Stimulated activated CD4-positive, alpha-beta T cell treated with anti-CD3 and anti-CD28 coated beads, Interleukin-1b, Interleukin-23, amount 100 ng/mL, for 1 hour (primary cell): ENCODE measurements at places on chromosomes 2 and 18.

DNA sequence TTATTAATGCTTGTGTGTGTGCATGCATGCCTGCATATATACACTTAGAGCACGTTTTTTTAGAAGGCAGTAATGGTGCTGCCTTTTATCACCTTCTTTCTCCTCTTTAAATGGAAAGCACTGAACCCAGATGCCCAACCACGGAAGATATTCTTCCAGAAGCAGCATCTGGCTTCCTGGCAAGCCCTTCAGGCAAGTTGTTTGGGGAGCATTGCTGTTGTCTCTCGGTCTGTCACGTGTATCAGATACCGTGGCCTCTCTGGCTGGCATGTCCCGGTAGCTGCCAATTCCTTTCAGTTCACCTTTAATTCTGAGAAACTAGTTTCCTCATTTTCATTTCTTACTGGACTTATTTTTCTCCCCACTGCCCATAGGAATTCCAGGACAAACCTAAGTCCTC, 587.8 kb downstream of the ARHGAP15 start:
- no peak for DNase-seq

GRCh38 chr2:147607379-147607778, 237.4 kb upstream of the ACVR2A start:
- DNase-seq: no peak

- no peak for DNase-seq
These were observed 40.6 kb upstream of the TMEM247 start for GRCh38 chr2:46438794-46439193.

- DNase-seq: no peak
These were observed 22.2 kb downstream of the KCNJ3 start for GRCh38 chr2:154720651-154721050.

DNA sequence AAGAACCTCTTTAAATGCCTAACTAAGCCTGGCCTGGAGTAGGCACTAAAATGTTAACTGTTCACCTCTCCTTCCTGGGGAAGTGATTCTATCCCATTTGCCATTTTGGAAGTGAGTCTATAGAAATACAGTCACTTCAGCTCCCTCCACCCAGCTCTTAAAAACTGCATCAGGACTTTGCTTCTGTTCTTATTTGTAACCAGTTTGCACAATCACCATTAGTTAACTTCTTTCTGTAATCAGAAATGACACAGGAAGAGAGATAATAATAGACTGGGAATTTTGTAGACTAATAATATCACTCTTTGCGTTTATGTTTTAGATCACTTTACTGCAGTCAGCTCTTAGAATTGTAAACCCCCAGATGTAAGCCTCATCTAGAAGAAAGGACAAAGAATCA, 16.0 kb upstream of the MARCO start:
- DNase-seq: no peak

DNA sequence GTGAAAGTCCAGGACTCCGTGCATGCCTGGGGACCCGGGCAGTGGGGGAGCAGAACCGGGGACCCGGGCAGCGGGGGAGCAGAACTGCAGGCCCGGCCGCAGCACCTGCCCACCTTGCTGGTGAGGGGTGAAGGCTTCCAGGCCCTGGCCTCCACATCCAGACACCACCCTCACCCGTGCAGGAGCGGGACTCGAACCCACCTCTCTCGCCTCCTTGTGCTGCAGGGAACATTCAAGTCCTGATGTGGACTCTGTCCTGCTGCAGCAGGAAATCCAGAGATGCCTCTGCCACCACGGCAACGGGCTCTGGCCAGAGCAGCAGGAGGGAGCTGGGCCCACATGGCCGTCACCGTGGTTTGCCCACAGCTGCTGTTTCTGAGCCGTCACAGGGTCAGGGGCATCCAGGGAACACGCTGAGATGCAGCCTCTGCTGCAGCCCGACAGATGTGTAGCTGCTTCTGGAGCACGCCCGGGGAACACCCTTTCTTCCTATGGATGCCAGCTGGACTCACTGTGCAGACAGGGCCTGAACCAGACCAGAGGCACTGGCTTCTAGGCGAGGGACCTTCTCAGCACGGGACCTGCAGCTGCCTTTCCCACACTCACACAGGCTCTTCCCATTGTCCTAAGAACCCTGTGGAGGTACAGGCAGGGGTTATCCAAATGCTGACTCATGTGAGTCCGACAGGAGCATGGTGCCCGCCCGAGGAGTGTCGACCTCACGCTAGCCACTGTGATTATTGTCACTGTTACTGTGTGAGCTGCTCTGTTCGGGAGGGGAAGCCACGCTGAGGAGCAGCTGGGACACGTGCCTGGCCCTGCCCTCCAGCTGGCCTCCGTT, 89.2 kb upstream of the CTDP1 start:
- DNase-seq: no peak

GRCh38 chr2:219687272-219687671, 59.8 kb downstream of the SLC4A3 start:
- no peak for DNase-seq

- no peak for DNase-seq
These were observed 82.9 kb downstream of the NUP35 start for GRCh38 chr2:183207110-183207509.

GRCh38 chr2:71348302-71348701, 16.7 kb downstream of the ZNF638 start:
- DNase-seq: no peak

DNA sequence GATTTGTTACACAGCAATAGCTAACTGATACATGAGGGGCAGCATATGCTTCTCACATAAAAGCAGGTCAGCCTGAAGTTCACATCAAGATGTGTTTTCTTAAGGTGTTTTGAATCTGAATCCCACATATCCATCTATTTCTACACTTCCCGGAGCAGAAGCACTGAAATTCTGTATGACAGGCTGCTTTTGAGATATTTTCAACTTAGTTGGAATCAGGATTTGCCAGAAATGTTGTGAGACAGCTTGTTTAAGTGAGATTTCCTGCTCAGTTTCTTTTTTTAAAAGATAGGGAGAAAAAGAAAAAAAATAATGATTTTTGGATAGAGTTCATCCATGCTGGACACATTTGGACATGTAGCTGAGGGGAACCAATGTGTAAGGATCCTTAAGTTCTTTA, 501.5 kb upstream of the CELF4 start:
- DNase-seq: no peak

- DNase-seq: no peak
These were observed 39.8 kb downstream of the WDR33 start for GRCh38 chr2:127770973-127771735.

DNA sequence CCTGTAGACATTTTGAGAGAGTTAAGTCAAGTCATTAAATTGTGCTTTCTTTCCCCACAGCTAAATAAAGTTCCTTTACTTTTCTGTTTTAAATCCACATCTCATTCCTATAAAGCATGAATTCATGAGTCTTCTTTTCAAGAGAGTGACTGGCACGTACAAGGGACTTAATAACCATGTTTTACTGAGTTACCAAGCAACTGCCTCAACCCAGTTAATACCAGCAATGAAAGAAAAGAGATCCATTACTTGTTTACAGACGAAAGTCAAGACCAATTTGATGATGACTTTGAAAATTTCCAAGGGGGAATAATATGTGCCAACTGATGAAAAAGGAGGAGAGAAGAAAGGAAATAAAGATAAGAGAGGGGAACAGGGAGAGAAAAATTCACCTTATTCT, 1082.5 kb upstream of the GYPC start:
- no peak for DNase-seq

GRCh38 chr2:161952783-161953191, 121.2 kb downstream of the DPP4 start:
- DNase-seq: no peak

DNA sequence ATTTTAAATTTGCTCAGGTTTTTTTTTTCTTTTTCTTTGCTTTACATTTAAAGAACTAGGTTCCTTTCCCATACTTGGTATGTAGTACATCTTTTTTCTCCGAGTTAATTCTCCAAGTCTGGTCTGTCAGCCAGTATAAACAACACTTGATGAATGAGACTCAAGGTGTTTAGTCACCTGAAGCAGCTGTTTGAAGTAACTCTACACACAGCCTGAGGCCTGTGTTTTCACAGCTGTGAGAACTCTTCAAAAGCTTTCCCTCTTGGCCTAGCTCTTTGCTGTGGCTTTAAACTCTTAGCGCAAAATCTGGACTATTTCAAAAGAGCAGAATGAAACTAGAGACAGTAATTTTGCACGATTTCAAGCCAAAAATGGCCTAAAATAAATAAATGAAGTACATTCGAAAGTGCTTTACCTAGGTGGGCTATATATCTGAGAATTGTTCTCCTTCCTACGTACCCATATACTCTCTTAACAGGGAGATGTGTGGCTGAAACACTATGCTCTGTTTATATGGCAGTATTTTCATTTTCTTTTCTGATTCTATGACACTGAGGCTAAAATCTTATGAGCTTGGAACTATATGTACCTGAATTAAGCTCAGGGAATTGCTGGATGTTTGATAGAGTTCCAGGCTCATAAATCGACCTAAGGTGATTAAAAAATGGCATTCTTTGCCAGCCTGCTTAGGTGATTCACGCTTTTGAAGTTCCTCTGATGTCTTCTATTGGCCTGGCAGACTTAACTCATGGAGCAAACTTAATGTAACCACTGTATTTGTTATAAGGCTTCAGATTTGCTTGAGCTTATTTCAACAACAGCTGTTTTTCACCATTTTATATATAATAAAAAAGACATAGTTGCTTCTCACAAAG, 1044.1 kb upstream of the ZEB2 start:
- no peak for DNase-seq

DNA sequence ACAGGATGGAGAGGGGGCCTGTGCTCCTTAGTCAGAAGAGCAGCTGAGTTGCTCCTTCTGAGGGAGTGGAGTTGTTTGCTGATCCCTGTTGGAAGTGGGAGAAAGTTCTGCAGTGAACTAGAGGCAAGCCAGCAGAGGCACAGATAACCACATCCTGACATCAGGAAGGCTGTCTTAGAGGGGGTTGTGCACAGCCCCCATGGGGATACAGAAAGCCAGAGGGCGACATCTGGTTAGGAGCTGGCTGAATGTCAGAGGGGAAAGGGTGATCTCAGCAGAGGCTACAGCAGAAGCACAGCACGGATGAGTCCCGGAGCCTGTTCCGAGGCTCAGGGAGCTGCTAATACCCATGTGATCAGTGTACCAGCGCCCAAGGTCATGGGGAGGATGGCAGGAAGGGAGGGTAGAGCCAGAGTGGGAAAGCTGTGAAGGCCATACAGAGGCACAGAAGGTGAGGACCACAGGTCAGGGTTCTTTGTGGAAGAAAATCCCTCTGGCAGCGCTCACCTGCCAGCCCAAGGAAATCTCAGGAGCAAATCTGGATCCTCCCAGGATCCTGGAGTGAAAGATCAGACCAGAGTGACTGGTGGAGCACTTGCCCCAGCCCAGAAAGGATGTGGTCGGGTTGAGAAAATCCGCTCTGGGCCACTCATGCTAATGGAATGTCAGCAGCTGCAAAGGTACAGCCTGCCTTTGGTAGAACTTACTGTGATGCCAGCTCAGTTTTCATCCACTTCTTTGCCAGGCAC, 111.8 kb downstream of the STPG4 start:
- DNase-seq: no peak

DNA sequence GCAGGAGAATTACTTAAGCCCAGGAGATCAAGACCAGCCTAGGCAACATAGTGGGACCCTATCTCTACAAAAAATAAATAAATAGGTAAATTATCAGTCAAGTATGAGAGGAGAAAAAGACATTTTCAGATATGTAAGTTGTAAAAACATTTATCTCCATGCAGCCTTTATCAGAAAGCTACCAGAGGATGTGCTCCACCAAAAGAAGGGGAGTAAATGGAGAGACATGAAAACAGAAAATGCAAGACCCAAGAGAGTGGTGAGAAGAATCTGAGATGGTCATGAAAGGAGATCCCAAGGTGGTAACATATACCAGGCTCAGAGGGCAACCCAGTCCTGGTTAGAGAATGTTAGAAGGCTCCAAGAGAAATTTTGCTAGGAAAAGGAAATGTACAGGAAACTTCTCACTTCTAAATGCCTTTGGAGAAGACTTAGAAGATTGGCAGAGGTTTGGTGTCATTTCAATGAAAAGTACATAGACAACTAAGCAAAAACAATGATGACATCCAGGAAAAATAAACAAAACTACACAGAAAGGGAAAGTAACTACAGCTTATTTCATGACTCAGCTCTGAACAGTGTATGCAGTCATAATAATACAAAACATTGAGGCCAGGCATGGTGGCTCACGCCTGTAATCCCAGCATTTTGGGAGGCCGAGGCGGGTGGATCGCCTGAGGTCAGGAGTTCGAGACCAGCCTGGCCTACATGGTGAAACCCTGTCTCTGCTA, 19.5 kb downstream of the CIB4 start:
- DNase-seq: no peak

- no peak for DNase-seq
These were observed 156.6 kb downstream of the TANC1 start for GRCh38 chr2:159124931-159125467.

- no peak for DNase-seq
These were observed 826 bp downstream of the KCNE4 start for GRCh38 chr2:223052548-223053483.

DNA sequence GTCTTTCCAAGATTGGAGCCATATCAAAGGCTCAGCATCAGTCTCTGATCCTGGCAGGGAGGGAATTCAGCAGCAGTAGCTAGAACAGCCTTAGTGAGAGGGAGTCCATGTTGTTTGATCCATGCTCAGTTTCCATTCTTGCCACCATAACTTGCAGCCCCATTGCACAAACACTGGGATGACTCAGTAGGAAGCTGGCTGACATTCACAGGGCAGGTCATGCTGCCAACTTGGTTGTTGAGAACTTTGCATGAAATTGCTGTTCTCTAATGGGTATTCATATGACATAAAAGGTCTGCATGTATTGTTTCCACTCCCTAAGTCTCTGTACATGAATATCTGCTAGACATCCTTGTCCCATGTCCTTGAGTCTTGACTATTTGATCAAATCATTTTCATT, 29.9 kb upstream of the STAT4 start:
- DNase-seq: no peak

DNA sequence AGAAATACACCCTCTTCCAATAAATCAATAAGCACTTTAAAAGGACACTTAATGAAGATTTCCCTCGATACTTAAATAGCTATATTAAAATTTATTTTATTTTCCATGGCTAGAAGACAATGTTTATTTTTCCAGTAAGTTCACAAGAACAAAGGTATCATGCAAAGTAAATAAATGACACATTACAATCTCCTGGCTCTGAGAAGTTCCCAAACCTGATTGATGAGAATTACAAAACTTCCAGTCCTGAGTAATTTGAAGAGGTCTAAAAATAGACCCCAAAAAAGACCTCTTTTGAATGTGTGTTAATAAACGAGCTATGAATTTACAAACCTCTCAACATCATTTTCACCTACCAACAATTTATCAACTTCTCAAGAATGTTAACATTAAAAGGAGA, 1.5 kb upstream of the PEX13 start:
- no peak for DNase-seq
